ENCODE measurements at places on chromosomes 5 and 9.

DNA sequence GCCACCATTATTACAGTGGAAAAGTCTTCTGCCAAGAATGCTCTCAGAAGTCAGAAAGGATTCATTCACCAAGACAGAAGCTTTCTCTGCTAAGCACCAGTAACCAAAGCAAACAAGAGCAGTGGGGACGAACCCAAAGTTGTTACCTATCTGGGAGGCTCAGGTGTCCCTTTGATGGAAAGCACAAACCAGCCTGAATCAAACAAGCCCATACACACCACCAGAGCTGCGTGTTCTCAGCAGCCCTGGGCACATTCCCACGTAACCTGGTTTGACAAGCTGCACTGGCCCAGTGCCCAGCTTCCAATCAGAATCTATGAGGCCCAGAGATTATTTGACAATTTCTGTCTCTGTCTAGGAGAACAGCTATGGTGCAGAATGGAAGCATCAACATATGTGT is 252.6 kb downstream of the ACTL7B start:
- no peak for DNase-seq

GRCh38 chr9:113313261-113313660 is 10.1 kb upstream of the RNF183 start:
- no peak for DNase-seq

GRCh38 chr9:123568691-123569688 is 213.0 kb downstream of the CRB2 start:
- no peak for DNase-seq

DNA sequence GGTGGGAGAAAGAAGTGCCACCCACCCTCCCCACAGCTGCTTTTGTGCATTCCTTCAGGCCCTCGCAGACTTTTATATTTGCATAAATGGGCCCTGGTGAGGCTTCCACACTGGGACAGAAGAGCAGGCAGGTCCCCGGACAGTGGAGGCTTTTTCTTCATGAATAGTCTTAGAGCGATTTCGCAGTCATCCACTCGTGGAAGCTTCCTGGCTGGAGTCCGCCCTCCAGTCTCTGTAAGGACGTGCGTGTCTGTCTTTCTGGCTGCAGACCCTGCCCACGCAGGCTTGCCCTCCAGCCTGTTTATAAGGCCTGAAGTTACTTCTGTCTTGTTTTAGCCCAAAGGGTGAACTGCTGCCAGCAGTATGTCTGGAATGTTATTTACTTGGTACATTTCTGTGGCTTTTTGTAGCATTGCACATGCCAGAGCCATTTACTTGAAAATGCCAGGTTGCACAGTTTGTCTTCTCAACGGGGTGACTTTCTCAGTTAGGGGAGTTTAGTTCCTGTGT is 195.7 kb downstream of the AOPEP start:
- no peak for DNase-seq

Data from CD4-positive, CD25-positive, alpha-beta regulatory T cell (primary cell).